ENCODE measurements at places on chromosomes 5 and 9.

DNA sequence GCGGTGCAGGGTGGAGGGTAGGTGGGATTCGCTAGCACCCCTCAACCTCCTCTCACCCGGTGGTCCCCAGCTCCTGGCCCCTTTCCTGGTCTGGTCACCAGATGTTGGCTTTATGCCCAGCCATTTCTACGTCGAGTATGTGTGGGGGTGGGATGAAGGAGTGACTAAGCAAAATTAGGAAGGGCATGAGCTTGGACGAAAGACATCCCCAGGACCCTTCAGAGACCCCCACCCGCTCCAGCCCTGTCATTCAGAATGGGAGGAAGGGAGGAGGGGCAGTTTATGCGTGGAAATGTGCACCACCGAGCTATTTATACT lies 742 bp downstream of the BHMT2 start:
- no peak for DNase-seq

- DNase-seq = no peak
These were observed 27.6 kb downstream of the TMEM245 start for GRCh38 chr9:109092051-109092580.

DNA sequence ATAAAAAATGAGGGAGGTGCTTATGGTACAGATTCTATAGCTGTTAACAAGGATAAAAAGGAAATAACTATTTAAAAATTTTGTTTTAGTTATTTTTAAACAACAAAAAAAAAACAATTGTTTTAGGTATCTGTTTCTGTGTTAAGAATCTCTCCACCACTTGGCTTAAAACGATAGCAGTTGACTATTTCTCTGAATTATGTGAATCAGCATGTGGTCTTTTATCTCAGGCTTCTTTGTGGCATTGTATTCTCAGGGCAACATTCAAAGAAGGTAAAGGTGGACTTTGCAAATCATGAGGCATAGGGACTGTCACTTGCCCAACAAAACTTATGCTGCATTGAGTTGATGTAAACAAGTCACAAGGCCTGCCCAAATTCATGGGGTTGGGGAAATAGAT lies 55.2 kb downstream of the ERBIN start:
- no peak for DNase-seq

GRCh38 chr5:138936968-138937345 lies 61.8 kb upstream of the LRRTM2 start:
- DNase-seq = no peak

DNA sequence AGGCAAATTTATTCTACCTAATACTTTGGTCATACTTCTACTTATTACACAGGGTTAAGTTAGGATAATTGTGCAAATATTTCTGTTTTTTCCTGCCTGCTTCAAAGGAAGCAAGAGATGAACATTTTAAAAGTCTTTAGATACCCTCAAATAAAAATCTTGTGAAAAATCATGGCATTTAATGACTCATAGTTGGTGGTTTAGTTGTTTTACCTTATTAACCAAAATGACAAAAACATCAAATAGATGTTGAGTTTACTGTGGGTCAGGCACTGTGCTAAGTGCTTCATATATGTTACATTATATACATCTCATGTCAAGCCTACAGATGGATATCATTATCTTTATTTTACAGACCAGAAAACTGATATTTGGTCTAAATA lies 54.4 kb downstream of the ZNF474 start:
- DNase-seq = no peak

GRCh38 chr9:36030871-36031270 lies 5.8 kb upstream of the RECK start:
- DNase-seq = no peak

DNA sequence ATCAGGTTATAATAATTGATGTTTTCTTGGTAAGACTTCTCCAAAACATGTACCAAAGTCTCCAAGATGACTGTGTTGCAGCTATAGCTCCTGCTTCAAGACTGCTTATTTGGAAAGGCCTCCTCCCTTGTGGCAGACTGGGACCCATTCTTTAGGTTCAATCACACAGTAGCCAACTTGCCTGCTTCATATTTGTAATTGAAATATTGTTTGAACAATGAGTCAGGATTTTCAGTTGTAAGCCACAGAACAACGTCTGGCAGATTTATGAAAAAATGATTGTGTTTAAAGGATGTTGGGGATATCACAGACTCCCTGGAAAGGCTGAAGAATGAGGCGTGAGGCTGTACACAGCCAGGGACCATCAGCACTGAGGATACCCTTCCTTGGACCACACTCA lies 458.9 kb downstream of the MED10 start:
- DNase-seq = no peak

GRCh38 chr9:128321879-128322403 lies 306 bp downstream of the TRUB2 start:
- no peak for DNase-seq

- DNase-seq = no peak
These were observed 84.8 kb downstream of the MVB12B start for GRCh38 chr9:126411225-126411947.

GRCh38 chr5:171872666-171873065 lies 87.0 kb downstream of the SMIM23 start:
- no peak for DNase-seq

GRCh38 chr9:128192601-128193371 lies 1.4 kb upstream of the CIZ1 start:
- peak; percentile 74 for DNase-seq

DNA sequence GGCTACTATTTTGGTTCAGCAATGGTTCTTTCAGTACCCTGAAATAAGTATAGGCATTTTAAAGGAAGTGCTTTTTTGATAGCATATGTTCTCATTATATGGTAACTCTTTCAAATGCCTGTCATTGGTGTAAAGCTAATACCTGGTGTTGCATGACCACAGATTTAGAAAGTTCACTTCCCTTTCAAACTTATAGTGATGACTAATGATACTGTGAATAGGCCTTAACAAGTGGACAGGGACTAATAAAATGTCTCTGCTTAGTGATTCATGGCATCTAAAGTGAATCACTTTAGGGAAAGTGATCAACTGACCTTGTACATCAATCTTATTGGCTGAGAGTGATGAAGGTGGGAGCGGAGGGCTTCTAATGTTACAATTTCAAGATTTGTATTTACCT lies 21.6 kb downstream of the MRPL22 start:
- DNase-seq = no peak

GRCh38 chr5:31107091-31107518 lies 86.4 kb upstream of the CDH6 start:
- DNase-seq = no peak

DNA sequence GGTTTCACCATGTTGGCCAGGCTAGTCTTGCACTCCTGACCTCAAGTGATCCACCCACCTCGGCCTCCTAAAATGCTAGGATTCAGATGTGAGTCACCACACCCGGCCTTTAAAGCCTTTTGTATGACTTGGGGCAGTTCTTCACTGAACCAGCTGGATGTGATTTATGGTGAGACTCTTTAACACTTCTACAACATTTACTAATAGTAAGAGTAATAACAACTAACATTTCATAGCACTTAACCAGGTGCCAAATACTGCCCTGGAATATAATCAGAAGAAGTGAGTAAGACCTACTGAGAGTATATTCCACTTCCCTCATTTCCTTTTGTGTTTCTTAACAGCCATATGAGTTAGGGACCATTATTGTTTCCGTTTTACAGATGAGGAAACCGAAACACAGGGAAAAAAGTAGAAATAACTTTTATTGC lies 10.0 kb downstream of the ZSWIM6 start:
- no peak for DNase-seq

DNA sequence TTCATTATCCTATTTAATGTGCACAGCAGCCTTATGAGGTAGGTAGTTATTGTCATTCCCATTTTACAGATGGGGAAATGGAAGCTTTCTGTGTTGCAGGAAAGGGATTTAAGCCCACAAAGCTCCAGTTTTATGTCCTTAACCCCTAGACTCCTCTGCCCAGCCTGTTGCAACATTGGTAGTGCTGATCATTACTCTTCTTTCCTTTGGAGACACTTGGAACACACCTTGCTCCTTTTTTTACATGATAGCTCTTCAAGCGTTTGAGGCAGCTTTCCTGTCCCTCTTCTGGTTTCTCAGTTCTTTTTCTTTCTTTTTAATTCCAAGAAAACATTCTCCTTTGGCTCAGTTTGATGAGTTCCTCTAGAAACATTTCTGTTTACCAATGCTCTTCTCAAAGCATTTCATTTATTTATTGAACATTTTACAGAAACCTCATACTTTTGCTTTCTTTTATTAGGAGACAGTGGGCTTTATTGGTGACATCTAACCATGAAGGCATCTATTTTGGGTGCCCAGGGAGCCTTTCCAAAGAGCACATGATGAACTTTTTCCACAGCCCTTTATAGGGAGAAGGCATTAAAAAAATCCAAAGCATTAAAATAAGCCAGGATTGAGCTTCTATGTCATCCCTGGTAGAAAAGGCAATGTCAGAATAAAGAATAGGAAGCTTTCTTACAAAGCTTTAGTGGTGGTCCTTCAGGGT lies 218.0 kb downstream of the TMEM38B start:
- DNase-seq = no peak

- DNase-seq = no peak
These were observed 31.2 kb upstream of the BASP1 start for GRCh38 chr5:17186256-17186655.

- no peak for DNase-seq
These were observed 19.8 kb upstream of the NEUROG1 start for GRCh38 chr5:135555530-135555929.

DNA sequence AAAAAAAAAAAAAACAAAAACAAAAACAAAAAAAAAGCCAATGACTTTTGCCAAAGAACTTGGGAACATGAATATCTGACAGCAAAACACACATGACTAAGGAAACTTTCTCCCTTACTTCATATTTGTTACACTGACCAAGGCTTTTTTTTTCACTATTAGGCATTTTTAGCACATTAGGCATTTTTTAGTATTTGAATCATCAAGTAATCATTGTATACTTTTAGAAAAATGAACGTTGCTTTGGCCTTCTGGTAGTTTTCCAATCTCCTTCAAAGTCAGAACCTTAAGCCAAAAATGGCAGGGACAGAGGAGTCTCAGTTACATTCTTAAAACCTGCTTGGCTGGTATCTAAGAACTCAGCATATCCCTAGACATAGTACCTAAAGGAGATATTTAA lies 19.3 kb downstream of the NREP start:
- no peak for DNase-seq

All from activated naive CD8-positive, alpha-beta T cell treated with anti-CD3 and anti-CD28 coated beads, Interleukin-2, amount 10 ng/mL, durations not matched to agents 7 days and 5 days (primary cell).